ENCODE measurements at places on chromosomes 7 and 10.

DNA sequence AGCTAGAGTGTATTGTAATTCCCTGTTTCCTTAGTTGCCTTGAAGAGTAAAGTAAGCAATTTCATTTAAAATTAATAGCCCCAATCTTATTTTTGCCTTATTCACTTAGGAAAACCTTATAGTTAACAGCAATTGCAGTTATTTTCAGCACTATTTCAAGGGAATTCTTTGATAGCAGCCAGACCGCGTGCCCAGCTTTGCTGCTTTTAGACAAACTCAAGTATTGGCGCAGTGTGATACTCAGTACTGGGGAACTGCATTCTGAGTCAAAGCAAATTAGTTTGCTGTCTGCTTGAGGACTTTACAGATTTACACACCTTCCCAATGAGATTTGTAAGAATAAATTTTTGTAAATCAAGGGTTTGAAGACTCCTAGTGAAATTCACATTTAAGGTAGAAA is 21.2 kb downstream of the PRKG1 start:
- H3K36me3 ChIP-seq: no peaks in the 10 kb centered on the region
- no peaks in the 10 kb centered on the region for H3K4me1 ChIP-seq
- no peaks in the 10 kb centered on the region for H3K27me3 ChIP-seq
- DNase-seq: no peak

DNA sequence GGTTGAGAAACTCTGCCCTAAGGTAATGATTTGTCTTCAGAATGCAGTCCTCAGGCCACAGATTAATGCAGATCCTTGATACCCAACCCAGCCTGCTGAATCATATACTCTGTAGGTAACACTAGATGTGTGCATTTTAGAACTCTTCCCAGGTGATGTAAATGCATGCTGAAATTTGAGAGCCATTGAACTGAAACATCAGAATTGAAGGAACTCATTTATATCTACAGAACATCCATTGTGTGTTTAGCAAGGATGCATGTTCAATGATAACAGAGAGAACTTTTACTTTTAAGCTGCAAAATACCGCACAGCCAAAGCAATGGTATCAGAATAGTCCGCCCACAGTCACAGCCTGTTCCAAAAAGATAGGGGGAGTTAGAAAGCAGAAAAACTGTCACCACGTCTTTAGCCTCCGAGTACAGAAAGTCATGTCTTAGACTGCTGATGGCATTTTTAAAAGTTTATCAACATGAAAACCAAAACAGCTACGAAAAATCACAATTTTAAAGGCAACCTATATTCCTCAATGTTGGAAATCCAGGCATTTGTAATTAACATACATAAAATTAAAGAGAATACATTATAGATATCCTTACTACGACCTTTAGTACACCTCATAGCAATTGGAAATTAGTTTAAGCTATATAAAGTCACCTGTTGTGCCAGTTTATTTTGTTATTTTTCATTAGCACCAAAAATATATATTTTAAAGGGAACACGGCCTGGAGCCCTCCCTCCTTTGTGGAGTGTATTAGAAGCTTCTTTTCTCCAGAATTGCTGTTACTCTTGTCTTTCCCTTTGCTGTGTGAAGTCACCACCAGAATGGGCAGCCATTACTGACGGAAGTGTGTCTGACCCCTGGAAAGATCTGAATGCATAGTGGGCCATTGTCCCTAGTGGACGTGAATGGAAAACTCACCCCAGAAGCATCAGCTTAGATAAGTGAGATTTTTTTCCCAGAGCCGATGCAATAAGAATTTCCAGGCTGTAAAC is 65.8 kb upstream of the PRKAR2B start:
- no peak for DNase-seq
- no peak overlapping the region for H3K4me3 ChIP-seq
- no peaks in the 10 kb centered on the region for H3K27me3 ChIP-seq
- no peaks in the 10 kb centered on the region for H3K36me3 ChIP-seq

GRCh38 chr7:14888962-14889361 is 13.6 kb downstream of the DGKB start:
- H3K4me1 ChIP-seq: no peaks in the 10 kb centered on the region
- H3K27me3 ChIP-seq: no peaks in the 10 kb centered on the region
- H3K4me3 ChIP-seq: no peak overlapping the region
- H3K27ac ChIP-seq: no peak overlapping the region

DNA sequence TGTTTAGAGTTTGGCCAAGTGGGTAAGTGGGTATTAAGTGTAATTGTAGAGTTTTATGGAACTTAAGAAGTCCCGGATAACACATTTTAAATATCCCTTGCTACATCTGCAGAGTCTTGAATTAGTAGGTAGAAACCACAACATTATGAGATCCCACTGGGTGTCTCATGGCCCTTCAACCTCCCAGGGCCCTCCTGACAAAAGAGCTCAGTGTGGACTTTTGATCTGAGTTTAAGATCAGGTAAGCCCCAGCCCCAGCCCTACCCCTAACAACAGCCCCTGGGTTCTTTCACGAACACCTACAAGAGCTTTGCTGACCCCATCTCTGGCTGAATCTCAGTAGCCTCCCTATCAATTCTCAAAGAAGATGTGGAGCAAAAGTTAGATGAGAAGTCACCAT is 65.4 kb upstream of the STK17A start:
- H3K27me3 ChIP-seq: no peaks in the 10 kb centered on the region
- no peaks in the 10 kb centered on the region for H3K4me1 ChIP-seq
- H3K4me3 ChIP-seq: no peak overlapping the region
- H3K27ac ChIP-seq: no peak overlapping the region
- no peak for DNase-seq

- peaks cover 36% of the 10 kb centered on the region for H3K4me1 ChIP-seq
- no peaks in the 10 kb centered on the region for H3K27me3 ChIP-seq
- H3K36me3 ChIP-seq: no peaks in the 10 kb centered on the region
- H3K4me3 ChIP-seq: no peak overlapping the region
Measured at GRCh38 chr10:124612611-124613498, 131.3 kb downstream of the FAM53B start.

GRCh38 chr10:7763929-7764328 is 23.9 kb downstream of the KIN start:
- no peaks in the 10 kb centered on the region for H3K4me1 ChIP-seq
- no peak overlapping the region for H3K27ac ChIP-seq
- peaks cover 43% of the 10 kb centered on the region for H3K36me3 ChIP-seq
- no peaks in the 10 kb centered on the region for H3K27me3 ChIP-seq

DNA sequence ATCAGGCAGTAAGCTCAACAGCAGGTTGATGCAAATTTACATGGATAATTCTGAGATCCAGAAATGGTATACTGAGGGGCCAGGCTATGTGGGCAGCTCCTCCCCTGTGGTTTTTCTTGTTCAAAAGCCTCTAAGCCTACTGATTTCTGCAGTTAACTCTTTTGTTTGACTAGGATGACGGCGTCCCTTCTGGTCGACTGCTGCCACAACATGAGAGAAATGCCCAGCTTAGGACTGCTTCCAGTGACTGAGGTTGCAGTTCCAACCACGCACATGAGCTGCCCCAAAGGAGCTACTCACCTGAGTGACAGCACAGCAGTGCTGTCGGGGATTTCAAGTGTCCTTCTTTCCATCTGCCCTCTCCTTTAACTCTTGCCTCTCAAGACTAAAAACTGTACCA is 973.0 kb upstream of the GHITM start:
- H3K27ac ChIP-seq: no peak overlapping the region
- no peaks in the 10 kb centered on the region for H3K4me1 ChIP-seq
- H3K27me3 ChIP-seq: no peaks in the 10 kb centered on the region
- H3K36me3 ChIP-seq: no peaks in the 10 kb centered on the region
- H3K4me3 ChIP-seq: no peak overlapping the region
- DNase-seq: no peak

DNA sequence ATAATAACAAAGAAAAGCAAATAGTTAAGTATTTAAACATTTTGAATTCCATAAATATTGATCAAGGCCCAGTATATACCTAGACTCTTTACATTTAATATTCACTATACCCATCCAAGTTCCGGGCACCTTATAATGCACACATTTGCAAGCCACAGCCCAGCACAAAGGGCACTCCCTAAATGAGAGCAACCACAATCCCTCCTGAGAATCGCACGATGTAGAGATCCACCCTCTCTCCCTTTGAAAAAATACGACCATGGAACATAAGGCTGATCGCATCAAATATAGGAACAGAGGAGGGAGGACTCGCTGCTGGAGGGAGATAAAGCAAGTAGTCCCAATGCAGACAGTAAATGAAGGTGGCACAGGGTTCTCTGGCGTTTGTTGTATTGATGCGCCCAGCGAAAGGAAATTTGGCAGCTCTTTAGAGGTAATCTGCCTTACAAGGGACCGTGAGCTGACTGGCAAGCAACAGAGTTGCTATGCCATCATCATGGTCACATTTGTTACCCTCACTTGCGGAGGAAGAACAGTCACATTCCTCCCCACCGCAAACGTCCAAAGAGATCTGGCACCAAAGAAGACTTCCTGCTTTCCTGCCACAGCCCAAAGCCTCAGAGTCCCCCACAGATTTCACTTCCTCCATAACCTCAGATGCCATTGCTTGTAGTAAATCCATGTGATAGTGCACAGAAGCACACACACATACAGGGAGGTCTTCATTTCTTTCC is 16.1 kb upstream of the TAS2R40 start:
- H3K27me3 ChIP-seq: no peaks in the 10 kb centered on the region
- no peaks in the 10 kb centered on the region for H3K36me3 ChIP-seq
- H3K4me3 ChIP-seq: no peak overlapping the region
- H3K4me1 ChIP-seq: peaks cover 16% of the 10 kb centered on the region
- DNase-seq: no peak

GRCh38 chr7:29848941-29849340 is 42.6 kb downstream of the WIPF3 start:
- H3K27me3 ChIP-seq: no peaks in the 10 kb centered on the region
- no peaks in the 10 kb centered on the region for H3K36me3 ChIP-seq
- no peak for DNase-seq
- H3K4me1 ChIP-seq: no peaks in the 10 kb centered on the region
- H3K4me3 ChIP-seq: no peak overlapping the region
- no peak overlapping the region for H3K27ac ChIP-seq

- H3K4me1 ChIP-seq: no peaks in the 10 kb centered on the region
- H3K27ac ChIP-seq: no peak overlapping the region
- no peak overlapping the region for H3K4me3 ChIP-seq
Measured at GRCh38 chr10:15745751-15746150, 26.0 kb upstream of the ITGA8 start.

GRCh38 chr7:23337374-23337773 is 38.2 kb downstream of the MALSU1 start:
- no peaks in the 10 kb centered on the region for H3K27me3 ChIP-seq
- H3K4me3 ChIP-seq: no peak overlapping the region
- H3K27ac ChIP-seq: no peak overlapping the region
- no peaks in the 10 kb centered on the region for H3K4me1 ChIP-seq
- H3K36me3 ChIP-seq: no peaks in the 10 kb centered on the region
- DNase-seq: no peak

GRCh38 chr10:114492351-114493037 is 88.2 kb upstream of the AFAP1L2 start:
- H3K36me3 ChIP-seq: peaks cover 15% of the 10 kb centered on the region
- H3K4me3 ChIP-seq: peak overlapping the region; percentile 11
- DNase-seq: no peak

- H3K36me3 ChIP-seq: no peaks in the 10 kb centered on the region
- H3K27me3 ChIP-seq: no peaks in the 10 kb centered on the region
- H3K4me3 ChIP-seq: no peak overlapping the region
- H3K27ac ChIP-seq: no peak overlapping the region
- DNase-seq: no peak
Measured at GRCh38 chr10:78342827-78343653, 309.4 kb downstream of the RPS24 start.

DNA sequence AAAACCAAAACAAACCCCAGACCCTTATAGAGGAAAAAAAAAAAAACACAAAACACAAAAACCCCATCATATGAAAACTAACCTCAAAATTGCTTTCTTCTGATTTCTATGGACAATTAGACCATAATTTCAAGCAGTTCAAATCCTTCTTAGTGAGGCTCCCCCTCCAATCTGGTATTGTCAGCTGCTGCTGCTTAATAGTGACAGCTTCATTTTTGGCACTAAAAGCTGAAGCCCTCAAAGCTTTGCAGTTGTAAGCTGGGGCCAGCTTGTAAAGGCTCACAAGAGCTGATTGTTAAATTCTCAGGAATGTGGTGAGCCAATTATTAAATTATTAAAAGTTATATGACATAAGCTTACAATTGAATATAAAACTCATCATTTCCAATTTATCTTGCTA is 21.9 kb downstream of the ATXN7L1 start:
- DNase-seq: no peak
- no peaks in the 10 kb centered on the region for H3K36me3 ChIP-seq
- H3K4me3 ChIP-seq: no peak overlapping the region
- H3K4me1 ChIP-seq: peaks cover 55% of the 10 kb centered on the region
- H3K27ac ChIP-seq: no peak overlapping the region

GRCh38 chr7:140016540-140016939 is 46.2 kb downstream of the PARP12 start:
- H3K4me1 ChIP-seq: no peaks in the 10 kb centered on the region
- no peaks in the 10 kb centered on the region for H3K27me3 ChIP-seq
- H3K4me3 ChIP-seq: no peak overlapping the region
- DNase-seq: no peak

DNA sequence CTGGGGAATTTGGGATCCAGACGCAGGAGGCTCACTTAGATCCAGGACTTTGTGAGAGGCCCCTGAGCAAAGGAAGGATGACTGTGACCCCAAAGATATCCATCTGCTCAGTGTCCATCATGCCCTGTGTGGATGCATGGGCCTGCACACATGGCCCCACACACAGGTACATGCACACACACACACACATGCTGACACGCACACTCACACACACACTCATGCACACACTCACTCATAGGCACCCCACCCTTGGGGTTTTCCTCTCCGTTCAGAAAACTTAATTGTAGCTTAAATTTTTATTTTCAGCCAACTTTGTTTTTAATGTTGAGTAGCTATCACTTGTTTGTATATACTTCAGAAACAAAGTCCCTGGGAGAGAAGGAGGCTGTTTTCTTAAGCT is 93.6 kb upstream of the PPIF start:
- H3K4me1 ChIP-seq: peaks cover 16% of the 10 kb centered on the region
- no peak for DNase-seq
- no peaks in the 10 kb centered on the region for H3K27me3 ChIP-seq
- H3K36me3 ChIP-seq: no peaks in the 10 kb centered on the region
- H3K4me3 ChIP-seq: no peak overlapping the region
- H3K27ac ChIP-seq: no peak overlapping the region

- no peaks in the 10 kb centered on the region for H3K36me3 ChIP-seq
- H3K4me3 ChIP-seq: no peak overlapping the region
- no peaks in the 10 kb centered on the region for H3K4me1 ChIP-seq
- DNase-seq: no peak
- H3K27ac ChIP-seq: no peak overlapping the region
Measured at GRCh38 chr7:14199336-14199735, 209.9 kb upstream of the ETV1 start.

DNA sequence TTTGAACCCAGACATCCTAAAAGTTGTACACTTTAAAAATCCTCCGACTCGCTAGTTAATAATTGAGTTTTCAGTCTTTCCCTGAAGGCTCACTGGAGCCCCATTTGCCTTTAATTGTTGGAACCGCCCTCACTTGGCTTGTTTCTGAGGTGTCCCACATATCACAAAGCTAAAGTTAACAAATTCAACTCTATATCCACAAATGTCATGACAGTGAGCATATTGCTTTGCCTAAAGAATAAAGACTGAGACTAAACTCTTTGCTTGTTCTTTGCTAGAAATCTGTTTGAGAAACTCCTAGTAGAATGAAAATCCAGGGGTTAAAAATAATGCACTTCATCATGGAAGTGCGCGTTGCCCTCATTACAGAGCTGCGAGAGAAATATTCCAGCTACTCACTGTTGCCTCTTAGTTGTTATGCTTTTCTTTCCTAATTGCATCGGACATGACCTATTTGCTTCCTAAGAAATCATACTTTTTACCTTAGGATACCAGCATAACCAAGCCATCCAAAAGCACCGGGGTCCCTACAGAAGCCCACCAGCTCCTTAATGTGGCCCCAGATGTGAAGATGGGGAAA is 752 bp downstream of the THSD7A start:
- no peak for DNase-seq
